Stimulated activated CD4-positive, alpha-beta T cell treated with anti-CD3 and anti-CD28 coated beads, Interleukin-15, amount 100 ng/mL, for 1 hour (primary cell): ENCODE measurements at places on chromosomes 6 and 20.
A peak's percentile ranks its signal among the peaks of the same experiment; 100 is the strongest.

- DNase-seq, result no peak
Observed at GRCh38 chr6:135281227-135281626, 100.1 kb downstream of the MYB start.

DNA sequence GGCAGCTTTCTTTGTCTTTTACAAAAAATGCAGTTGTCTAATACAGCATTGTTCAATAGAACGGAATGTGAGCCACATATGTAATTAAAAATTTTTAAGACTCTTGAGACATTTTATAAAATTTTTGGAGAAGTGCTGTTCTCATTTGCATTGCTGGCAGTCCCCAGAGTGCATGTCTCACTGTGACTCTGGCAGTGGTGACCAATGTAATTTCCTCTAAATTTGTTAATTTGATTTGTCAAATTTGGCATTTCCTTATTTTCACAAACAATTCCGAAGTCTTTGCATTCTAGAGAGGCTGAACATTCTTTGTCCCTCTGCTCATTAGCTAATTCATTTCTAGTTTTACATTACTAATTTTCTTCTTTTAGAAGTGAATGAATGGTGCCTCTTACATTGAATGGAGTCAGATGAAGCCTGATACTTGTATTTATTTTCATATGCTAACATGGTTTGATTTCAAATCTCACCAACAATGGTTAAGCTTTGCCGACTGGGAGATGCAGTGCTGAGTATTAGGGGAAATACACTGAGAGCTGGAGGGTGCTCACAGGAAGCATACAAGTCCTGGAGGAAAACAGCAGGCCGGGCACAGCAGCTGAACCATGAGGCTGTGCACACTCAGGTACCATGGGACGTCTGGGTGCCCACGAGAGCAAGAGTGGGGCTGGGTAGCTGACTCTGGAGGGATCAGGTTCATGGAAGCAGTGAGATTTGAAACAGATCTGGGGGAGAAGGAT lies 68.5 kb upstream of the ARMC2 start:
- no peak for DNase-seq

GRCh38 chr6:33207552-33208090 lies 679 bp upstream of the RING1 start:
- no peak for DNase-seq

DNA sequence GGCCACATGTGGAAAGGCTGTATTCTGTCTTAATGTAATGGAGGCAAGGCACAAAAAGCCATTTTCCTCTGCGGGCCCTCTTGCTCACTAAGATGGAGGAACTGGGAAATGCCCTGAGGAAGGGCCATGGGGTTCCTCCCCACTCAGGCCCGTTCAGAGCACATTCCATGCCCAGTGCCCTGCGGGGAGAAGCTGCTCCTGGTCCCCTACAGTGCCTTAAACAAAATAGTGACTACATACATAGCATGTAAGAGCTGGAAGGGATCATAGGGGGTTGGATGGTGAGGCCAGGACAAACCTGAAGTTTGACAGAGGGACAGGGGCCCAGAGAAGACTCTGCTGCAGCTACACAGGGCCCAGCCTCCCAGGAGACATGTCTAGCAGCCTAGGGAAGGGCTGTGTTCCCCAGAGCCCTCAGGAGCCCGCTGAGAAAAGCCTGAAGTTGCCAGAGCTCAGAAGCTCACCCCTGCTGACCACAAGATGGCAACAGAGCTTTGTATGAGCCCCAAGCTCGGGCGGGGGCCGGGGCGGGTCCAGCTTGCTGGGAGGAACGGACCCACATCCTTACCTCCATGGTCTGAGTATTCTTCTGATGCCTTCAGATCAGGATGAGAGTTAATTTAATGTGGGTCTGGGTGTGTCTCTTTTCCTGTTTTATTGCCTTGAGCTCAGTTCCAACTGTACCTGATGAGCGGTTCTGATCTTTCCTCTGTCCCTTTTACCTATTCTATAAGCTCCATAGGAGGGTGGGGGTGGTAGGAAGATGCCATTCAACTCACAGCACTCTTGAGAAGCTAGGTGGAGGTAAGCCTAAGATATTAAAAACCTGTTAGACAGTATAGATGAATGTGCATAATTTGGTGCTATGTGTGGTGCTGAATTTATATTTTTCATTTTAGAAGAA lies 242.9 kb downstream of the CDC5L start:
- DNase-seq, result no peak

GRCh38 chr6:13241364-13241763 lies 87.0 kb downstream of the TBC1D7 start:
- no peak for DNase-seq

DNA sequence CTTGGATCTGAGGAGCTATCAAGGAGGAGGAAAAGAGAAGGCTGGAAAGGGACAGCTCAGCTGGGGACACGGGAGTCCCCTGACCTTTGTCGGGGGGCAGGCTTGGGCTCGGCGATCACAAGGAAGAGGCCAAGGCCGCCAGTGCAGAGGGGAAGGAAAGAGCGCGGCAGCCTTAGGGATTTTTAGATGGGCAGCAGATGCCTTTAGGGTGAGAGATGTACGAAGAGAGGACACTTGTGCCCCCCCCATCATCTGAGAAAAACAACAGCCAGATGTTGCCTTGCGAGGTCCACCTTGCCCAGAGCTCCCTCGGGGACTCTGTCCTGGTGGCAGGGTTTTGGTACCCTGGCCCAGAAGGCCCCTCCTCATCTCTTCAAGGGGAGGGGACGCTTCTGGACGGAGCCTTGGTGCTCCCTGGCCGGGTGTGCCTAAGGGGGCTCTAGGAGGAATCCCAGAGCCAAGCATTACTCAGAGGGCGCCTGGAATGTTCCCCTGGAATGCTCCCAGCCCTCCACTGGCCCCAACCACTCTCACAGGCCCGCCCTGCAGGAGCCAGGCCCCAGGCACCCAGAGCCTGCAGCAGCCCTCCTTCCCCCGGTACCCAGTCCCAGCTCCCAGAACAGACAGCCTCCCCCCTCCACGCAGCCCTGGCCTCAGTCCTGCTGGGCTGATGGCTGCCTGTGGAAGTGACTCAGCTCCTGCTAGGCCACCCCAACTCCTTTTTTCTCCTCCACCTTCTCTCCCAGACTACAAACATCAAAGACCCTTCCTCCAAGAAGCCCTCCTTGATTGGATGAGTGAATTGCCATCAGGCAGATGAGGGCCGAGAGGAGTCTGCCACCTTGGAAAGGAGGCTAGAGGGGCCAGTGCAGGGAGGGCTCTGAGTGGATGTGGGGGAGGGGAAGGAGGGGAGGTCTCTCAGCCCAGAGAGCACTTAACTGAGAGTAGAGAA lies 1.8 kb downstream of the ADAM33 start:
- no peak for DNase-seq

DNA sequence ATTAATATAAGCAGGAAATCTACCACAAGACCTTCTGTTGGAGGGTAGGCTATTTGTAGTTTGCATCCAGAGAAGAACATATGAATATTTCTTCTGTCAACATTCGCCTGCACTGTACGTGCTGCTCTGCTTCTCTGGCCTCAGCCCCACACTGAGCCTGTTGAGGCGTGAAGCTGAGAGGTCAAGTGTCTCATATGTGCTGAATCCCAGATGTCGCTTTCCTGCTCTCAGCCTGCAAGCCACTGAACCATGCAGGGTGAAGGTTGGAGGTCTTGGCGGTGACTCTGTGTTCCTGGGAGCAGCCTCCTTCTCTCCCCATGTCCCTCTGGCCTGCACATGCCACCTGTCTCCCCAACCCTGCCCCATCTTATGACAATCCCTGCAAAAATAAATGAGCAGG lies 83.6 kb downstream of the TMEM170B start:
- no peak for DNase-seq

DNA sequence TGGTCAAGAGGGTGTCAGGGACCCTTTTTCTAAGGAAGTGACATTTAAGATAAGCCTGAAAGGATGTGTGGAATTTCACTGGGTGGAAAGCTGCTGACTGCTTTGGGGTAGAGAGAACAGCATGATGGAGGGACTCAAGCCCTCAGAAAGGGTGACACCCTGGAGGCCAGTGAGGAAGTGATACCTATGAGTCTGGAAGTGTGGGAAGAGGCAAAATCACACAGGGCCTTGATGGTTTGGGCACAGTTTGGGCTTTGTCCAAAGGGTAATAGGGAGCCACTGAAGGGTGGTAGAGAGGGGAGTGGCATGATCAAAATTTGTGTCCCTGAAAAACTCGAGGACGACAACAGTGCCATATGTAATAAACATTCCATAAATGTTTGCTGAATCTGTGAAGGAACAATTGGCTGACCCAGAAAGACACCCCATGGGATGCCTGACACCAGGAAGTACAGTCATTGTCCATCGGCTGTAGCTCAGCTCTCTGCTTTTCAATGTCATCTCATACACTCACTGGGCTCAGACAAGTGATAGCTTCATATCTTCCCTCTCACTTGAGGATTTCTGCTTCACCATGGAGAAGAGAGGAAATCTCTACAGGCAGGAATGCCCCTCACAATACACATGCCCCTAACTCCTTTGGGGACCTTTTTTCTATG lies 21.3 kb downstream of the CASS4 start:
- no peak for DNase-seq

DNA sequence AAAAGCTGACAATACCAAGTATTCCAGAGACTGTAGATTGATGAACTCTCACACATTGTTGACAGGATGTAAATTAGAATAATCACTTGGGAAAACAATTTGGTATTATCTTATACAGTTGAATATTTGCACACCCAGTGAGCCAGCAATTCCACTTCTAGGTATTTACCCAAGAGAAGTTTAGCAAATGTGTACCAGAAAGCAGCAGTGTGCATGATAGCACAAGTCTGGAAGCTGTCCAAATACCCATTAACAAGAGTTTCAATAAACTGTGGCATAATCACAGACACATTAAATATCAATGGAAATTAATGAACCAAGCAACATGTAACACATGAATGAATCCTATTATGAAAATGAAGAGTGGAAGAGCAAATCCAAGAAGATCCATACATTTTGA lies 233.6 kb downstream of the TPBG start:
- DNase-seq, result no peak

GRCh38 chr6:133501675-133502270 lies 260.6 kb downstream of the EYA4 start:
- DNase-seq, result no peak

DNA sequence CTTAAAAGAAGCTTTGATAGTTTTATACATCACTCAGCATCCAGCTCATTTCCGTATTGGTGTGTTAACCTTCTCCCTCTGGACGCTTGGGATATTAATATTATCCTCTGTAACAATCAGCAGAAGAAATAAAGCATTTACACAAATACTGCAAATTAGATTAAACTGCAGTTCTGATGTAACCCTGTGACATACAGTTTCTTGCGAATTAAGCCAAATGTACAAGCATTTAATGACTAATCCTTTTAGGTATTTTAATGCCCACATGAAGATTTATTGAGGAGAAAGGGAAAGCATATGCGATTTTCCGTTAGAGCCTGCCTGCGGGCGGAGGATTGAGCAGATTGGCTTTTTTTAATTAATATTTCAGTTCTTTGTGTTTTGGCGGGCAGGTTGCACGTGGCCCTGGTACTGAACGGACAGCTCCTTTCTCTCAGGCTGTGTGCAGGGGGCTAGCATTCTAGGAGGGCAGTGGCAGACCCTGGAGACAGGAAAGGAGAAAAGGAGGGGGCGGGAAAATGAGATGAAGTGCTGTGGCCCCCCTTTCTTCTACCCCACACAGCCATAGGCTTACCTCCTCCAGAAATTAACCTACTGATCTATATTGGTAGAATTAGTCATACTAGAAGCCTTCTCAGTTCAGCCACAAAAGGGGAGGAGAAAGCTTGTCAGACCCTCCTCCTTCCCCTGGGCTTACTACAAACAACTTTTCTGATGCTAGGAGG lies 14.1 kb upstream of the TFAP2D start:
- DNase-seq, result no peak

DNA sequence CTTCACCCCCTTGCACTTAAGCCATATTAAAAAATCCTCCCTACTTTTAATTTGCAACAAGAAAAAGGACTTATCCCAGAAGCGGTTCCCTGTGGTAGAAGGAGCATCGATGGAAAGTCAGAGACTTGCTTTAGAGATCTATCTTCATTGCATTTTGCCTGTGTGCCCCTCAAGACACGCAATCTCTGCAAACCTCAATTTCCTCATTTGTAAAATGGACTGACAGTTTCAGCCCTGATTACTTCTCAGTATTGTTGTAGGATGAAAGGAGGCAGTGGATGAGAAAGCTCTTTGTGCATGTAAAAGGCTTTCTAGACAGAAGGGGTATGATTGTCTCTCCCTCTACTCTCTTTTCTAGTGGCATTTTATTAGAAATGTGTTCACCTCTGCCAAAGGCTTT lies 410.2 kb downstream of the CDC5L start:
- DNase-seq, result no peak

GRCh38 chr6:35017411-35018181 lies 123.5 kb downstream of the TCP11 start:
- DNase-seq, result no peak

GRCh38 chr6:28978959-28979561 lies 26.1 kb downstream of the ZNF311 start:
- no peak for DNase-seq

GRCh38 chr20:53941680-53942471 lies 128.5 kb downstream of the BCAS1 start:
- DNase-seq, result no peak

GRCh38 chr6:108580646-108581045 lies 19.9 kb downstream of the FOXO3 start:
- DNase-seq, result no peak

GRCh38 chr20:462199-462991 lies at the start of gene TBC1D20:
TBC1D20 (minus strand) TSS chr20:462533; CDS start chr20:462405, 128 bp downstream.
- peak; percentile 77 for DNase-seq

DNA sequence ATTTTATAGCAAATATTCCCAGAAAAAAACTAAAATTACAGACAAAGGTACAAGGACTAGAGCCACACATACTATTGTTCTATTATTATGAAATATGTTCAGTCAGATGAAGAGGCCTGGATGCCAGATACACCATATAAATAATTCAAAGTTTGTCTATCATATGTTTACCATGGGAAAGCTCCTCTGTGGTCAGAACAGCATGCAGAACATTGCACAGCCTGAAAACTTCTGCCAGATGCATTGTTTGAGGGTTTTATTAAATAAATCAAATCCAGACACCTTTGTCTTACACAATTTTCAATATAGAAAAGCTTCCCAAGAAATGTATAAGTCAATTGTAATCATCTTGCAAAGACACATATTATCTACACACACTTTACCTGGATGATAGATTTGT lies 35.0 kb upstream of the COL21A1 start:
- no peak for DNase-seq

DNA sequence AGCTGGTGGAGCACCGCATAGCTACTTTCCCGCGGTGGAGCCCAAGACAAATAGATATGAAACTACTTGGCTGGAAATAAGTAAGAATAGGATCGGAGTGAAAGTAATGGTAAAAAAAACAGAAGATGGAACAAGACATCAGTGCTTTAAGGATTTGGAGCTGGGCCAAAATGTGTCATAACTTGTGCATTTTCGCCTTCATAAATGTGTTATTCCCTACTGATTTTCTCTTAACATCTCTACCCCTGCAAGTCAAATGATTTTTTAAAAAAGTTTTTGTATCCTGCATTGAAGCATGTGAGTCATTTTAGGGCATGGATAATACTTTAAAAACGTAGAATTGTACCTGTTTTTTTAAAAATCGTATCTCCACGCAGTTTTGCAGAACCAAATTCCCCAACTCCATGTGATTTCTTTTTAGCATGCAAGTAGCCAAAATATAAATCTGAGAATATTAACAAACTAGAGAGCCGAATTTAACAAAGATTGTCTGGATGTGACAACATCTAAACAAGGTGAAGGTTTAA lies 882 bp upstream of the FAM184A start:
- no peak for DNase-seq
